ENCODE measurements at places on chromosomes 2 and 18.
A peak's percentile ranks its signal among the peaks of the same experiment; 100 is the strongest.

DNA sequence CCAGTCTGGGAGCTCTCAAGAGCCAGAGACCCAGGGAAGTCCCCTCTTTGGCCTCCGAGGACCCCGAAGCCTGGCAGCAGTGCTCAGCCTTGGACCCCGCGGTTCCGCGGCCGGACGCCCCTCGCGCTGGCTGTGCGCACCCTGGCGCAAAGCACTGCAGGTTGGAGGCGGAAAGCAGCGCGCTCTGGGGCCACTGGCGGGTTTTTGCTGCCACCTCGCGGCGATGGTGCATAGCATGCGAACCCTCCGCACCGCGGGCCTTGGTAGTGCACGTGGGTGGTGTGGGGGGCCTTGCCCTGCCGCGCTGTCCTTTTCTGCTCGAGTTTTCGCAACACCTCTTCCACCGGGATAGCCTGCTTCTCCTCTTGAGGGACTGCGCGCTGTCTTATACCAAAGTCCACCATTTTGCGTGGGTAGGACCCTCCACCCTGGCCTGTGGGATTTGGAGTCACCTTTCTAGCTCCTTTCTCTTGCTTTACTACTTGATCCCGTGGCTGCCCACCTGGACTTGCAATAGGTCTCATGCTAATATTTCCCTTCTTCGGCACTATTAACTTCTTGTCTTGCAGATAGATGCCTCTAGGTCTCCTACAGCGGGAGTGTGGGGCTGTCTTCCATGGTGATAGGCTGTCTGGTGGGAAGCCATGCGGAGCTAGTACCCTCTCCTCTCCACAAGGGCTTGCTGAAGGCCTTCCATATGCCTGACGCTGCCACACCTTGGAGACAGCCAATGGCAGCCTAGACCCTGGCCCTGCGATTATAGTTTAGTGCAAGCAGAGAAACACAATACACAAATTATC is 14.3 kb downstream of the SIX3 start:
- peak; percentile 57 for DNase-seq

- no peak for DNase-seq
These were observed 30.6 kb downstream of the ITGB6 start for GRCh38 chr2:160169471-160169870.

DNA sequence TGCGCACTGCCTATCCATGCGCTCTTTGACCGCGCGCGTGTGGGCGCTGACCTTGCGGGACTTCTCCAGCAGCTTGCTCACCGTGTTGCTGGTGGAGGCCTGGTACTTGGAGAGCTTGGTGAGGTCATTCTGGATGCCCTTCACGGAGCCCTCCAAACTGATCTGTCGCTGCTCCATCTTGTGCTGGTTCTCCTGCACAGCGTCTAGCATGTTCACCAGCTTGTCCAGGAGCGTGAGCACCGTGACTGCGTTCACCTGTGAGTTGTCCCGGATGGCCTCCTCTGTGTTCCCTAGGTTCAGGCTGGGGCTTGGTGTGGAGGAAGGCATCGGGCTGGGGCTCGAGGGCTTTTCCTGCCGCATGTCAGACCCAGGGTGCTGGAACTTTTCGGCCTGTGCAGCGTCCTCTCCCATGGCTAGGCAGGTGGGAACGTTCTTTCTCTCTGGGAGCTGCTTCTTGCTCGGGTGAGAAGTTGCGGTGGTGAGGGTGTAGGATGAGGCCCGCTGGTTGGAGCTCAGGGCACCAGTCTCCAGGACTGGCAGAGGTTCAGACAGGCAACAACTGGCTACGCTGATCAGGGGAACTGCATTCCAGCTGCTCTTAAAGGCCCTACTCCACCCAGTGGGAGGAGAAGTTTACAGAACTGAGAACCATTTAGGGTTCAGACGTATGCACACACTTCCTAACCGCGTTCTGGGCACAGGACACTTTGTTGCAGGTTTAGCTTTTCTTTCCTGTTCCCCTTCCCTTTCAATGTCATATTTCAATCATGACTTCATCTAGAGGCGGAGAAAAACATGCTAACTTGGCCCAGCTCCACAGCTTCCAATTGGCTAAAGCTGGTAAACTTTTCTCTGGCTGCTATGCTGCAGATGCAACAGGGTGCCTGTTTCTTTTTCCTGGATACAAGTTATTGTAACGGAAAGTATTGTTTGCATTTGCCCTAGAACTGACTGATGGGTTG is at the start of gene CAVIN2:
TSS of gene CAVIN2 (minus strand) at position 574 of the 962 bp plus-strand sequence. CDS start at position 411, 163 bp downstream.
- DNase-seq = no peak

DNA sequence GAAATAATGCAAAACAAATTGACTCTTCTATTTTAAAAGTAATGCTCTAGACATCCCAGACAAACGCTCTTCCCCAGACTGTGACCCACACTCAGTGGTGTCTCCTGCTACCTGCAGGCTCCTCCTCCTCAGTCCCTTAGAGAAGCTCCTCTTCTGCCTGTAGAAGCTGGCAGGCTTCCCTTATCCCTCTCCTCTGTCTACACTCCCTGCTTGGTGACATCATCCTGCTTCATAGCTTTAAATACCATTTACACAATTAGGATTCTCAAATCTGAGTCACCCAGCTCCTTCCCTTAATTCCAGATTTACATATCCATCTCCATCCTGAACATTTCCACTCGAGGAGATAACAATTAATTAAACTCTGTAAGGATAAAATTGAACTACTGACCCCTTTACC is 167.9 kb downstream of the FBXO15 start:
- DNase-seq = no peak

DNA sequence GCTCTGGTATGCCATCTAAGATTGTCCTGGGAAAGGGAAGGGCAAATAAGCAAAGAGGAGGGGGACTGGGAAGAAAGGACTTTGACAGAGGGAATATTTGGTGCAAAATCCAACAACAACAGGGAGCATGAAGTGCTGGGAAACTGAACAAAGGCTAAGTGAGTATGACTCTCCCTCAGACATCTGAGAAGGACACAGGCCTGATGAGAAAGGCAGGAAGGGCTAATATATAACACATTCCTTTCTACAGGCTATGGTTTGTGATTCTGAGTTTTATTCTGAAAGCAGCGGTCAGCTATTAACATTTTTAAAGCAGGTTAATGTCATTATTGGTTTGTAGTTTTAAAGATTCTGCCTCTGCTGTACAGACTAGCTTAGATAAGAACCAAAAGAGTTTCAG is 1579.5 kb downstream of the LRP1B start:
- no peak for DNase-seq

GRCh38 chr18:48687346-48688042 is 148.7 kb downstream of the CTIF start:
- DNase-seq = no peak

DNA sequence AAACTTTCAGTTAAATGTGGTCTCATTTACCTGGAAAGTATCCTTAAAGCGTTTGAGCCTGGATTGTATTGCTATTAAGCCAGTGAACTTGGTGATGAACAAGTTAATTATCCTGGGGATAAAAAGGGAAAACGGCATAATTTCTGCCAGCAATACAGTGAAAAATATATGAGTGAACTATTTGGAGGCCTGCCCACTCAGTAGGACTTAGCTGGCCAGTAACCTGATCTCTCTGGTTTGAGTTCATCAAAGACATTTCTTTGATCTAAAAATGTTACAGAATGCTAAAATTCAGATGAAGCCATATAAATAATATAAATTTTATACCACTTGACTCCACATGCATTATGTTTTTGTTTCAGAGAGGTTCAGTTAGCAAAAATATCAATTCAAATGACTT is 241.1 kb upstream of the VWC2L start:
- no peak for DNase-seq

GRCh38 chr2:219175928-219176817 is 552 bp downstream of the CNPPD1 start:
- peak; percentile 8 for DNase-seq

- peak; percentile 18 for DNase-seq
These were observed 200.4 kb downstream of the INO80D start for GRCh38 chr2:205885492-205886099.

- DNase-seq = peak; percentile 63
These were observed 72.4 kb upstream of the YWHAQ start for GRCh38 chr2:9703085-9703678.

- DNase-seq = no peak
These were observed 110.8 kb downstream of the MCFD2 start for GRCh38 chr2:46804794-46805193.

- DNase-seq = no peak
These were observed 748.7 kb downstream of the BCL11A start for GRCh38 chr2:59804732-59805131.

Measured in stimulated activated CD8-positive, alpha-beta memory T cell treated with anti-CD3 and anti-CD28 coated beads, Interleukin-12 subunit alpha, Interleukin-12 subunit beta, amount 100 ng/mL, for 1 hour (primary cell).